ENCODE measurements at places on chromosomes 7 and 10.

DNA sequence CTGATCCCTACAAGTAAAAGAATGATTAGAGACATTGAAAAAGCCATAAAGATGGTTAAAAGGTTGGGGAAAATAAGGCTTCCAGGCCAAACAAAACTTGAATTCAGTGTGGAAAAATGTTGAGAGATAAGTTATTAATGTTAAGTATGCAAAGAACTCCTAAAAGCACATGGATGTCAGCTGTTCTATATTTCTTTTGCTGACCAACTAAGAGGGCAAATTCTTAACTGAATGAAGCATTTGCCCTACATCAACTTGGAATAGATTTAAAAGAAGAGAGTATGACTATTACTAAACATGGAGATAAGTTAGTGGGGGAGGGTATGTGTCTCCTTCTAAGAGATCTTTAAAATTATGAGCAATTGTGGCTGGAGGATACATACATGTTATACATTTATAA lies 124.8 kb downstream of the KIAA1217 start:
- no peak for DNase-seq

GRCh38 chr10:96495544-96495943 lies 18.2 kb downstream of the TLL2 start:
- no peak for DNase-seq

DNA sequence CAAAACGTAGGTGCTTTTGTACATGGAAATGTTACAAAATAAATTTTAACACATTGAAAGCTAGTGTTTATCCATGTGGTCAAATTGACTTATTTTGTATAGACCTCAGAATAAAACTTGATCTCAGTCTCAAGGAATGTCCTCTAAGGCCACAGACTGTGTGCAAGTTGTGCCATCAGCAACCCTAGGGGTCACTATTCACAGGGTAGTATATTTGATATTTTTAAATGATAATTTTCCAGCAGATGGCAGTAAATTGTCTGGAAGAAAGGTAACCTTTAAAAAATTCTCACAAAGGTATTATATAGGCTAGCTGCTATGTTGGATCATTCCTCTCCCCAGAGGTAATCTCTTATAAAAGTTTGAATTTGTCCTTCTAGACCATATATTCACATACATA lies 12.9 kb upstream of the SNX10 start:
- no peak for DNase-seq

- DNase-seq, result no peak
Observed at GRCh38 chr7:36861656-36862055, 137.4 kb upstream of the AOAH start.

- DNase-seq, result no peak
Observed at GRCh38 chr7:132603220-132603833, 27.1 kb upstream of the PLXNA4 start.

GRCh38 chr7:157047148-157047547 lies 36.7 kb upstream of the MNX1 start:
- DNase-seq, result no peak

DNA sequence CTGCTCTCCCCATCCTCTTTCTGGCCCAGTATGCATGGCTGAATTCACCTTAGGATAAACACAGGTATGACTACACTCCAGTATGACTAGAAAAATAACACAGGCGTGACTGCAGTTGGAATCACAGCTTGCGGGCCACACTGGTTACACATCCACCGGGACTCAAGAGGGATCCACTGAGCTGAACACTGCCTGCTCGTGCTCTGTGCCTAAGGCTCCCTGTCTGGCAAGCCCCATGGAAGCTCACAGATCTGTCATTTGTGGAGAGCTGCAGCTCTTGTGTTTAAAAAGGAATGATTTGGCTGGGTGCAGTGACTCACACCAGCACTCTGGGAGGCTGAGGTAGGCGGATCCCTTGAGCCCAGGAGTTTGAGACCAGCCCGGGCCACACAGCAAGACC lies 26.8 kb downstream of the VOPP1 start:
- no peak for DNase-seq

- DNase-seq, result no peak
Observed at GRCh38 chr7:92647652-92648051, 57.5 kb upstream of the FAM133B start.

DNA sequence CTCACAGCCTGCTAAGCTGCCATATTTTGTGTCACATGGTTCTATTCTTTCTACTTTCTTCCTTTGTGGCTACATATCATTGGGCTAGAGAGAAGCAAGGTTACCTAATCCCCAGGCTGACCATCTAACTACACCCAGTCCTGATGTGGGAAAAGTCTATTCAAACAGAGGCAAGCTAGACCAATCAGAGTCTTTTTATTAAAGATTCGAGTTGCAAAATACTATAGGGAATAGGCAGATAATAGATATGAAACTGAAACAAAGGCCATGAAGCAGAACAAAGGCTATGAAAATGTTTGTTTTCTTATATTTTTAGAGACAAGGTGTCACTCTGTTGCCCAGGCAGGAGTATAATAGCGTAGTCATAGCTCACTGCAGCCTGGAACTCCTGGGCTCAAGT lies 36.7 kb downstream of the MTERF1 start:
- peak; percentile 18 for DNase-seq

- no peak for DNase-seq
Observed at GRCh38 chr7:74069790-74070618, 13.6 kb upstream of the LIMK1 start.

- DNase-seq, result no peak
Observed at GRCh38 chr10:15395935-15396334, 24.8 kb upstream of the FAM171A1 start.

- no peak for DNase-seq
Observed at GRCh38 chr7:74294191-74294998, 5.2 kb downstream of the CLIP2 start.

DNA sequence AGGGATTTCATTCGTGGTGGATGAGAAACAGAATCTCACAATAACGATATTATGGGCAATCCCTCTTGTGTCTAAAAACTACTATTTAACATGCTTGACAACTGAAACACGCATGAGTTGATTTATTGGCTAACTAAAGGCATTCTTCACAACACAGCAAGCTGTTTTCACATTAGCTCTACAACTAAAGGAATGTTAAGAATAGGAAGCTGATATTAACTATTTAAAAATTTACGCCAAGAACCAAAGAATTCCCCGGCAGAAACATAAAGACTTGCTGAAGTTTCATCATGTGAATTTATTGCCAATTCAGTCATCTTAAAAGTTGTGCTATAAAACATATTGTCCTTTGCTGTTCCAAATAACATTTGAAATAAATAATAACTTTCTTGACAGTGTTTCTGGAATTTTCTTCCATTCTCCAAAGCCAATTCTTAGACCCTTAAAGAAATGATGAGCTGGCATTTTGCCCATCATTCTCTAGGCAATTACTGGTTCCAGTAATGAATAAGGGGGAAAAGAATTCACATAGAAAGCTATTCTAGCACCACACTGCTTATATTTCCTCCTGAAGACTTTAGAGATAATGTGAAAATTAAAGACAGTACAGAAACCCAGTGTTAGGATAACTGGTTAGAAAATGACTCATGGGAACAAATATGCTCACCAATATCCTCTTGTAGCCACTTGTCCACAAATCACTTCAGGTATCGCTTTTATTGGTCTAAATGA lies 233.1 kb downstream of the PARD3 start:
- no peak for DNase-seq

- no peak for DNase-seq
Observed at GRCh38 chr10:80493522-80494051, 39.5 kb downstream of the TSPAN14 start.

DNA sequence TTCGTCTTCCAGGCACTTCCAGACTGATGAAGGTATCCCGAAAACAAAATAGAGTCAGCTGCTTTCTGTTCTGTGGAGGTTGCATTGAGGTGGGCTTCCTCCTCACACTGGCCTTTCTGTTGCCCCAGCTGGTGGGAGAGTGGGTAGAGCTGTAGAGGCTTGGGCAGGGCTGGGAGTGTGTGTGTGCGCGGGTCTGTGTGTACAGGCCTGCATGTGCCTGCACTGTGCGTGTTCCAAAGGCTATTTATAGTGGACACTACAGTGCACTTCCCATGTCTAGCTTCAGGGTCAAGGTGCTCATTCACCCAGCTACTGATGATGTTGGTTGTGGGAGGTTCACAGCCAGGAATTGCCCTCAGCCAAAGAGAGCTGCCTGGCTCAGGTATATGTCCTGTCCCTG lies 260.1 kb upstream of the HABP2 start:
- no peak for DNase-seq

DNA sequence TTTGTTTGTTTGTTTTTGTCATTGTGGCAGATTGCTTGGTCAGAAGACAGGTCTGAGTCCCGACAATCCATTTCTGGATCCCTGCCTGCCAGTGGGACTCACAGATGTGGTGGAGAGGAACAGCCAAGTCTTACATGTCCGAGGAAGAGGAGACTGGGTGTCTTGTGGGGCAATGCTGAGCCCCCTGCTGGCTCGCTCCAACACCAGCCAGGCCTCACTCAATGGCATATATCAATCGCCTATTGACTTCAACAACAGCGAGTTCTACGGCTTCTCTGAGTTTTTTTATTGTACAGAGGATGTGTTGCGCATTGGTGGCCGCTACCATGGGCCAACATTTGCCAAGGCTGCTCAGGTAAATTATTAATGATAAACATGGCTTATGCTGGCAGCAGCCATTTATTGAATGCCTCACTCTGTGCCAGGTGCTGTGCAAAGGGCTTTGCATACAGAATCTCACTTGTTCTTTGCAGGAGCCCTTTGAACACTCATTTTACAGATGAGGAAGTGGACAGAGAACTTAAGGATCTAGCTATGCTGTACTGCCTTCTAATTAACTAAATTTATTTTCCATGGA lies 33.3 kb downstream of the COX15 start:
- DNase-seq, result no peak

DNA sequence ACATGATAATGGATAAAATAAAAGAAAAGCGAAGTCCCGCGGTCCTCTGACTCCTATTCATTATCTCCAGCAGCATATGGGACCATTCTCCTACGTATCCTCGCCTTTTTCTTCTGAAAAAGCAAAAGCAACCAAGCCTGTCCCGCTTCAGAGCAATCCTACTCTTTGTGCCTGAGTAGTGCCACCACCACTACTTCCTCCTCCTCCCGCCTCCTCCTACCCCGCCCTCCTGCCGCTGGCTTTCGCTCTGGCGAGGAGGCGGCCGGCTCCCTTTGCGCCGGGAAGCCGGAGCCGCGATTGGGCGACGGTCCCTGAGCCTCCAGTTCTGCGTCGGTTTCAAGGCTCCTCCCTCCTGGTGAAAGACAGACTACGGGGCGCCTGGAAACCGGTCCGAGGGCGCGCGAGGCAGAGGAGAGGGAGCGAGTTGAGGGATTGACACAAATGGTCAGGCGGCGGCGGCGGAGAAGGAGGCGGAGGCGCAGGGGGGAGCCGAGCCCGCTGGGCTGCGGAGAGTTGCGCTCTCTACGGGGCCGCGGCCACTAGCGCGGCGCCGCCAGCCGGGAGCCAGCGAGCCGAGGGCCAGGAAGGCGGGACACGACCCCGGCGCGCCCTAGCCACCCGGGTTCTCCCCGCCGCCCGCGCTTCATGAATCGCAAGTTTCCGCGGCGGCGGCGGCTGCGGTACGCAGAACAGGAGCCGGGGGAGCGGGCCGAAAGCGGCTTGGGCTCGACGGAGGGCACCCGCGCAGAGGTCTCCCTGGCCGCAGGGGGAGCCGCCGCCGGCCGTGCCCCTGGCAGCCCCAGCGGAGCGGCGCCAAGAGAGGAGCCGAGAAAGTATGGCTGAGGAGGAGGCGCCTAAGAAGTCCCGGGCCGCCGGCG lies at the start of gene FZD1:
TSS of gene FZD1 (plus strand) at position 388 of the 878 bp plus-strand sequence. CDS start at position 836, 448 bp downstream.
- peak; percentile 92 for DNase-seq

GRCh38 chr10:90986136-90986760 lies 65.4 kb upstream of the ANKRD1 start:
- DNase-seq, result no peak

GRCh38 chr7:121591926-121592325 lies 195.8 kb upstream of the FAM3C start:
- no peak for DNase-seq

DNA sequence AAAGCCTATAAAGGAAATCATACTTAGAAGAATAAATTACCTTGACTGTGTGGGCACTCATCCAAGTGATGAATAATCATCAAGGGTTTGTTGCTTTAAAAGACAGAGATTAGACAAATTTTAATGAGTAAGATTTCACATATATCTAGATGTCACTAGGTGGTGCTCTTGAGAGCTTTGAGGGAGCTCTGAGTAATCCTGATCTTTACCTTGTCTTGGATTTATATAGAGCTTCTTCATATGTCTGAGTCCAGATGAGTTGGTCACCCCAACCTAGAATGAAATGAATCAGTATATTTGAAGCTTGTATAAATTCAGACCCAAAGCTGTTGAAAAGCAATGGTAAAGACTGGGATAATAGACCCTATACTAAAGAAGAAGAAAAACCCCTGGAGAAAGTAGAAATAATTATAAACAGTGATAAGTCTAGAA lies 3.7 kb downstream of the AGR2 start:
- DNase-seq, result no peak

- no peak for DNase-seq
Observed at GRCh38 chr7:12422554-12423320, 19.1 kb upstream of the VWDE start.

- no peak for DNase-seq
Observed at GRCh38 chr10:78178940-78179339, 145.3 kb downstream of the RPS24 start.

DNA sequence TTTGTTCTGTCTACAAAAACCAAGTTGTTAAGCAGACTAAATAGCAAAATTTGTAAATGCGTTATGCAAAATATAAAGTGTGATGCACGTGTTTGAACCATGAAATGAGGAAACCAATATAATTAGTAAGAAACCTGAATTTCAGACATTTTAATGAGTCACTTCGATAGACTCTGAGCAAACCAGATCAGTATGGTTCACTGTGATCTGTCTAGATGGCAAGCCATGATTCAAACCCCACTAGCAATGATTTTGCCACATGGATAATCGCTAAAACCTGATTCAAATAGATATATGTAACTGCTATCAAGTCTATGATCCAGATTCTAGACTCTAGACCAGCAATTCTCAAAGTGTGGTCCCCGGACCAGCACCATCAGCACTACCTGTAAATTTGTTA lies 24.8 kb downstream of the ZC3HAV1 start:
- no peak for DNase-seq

DNA sequence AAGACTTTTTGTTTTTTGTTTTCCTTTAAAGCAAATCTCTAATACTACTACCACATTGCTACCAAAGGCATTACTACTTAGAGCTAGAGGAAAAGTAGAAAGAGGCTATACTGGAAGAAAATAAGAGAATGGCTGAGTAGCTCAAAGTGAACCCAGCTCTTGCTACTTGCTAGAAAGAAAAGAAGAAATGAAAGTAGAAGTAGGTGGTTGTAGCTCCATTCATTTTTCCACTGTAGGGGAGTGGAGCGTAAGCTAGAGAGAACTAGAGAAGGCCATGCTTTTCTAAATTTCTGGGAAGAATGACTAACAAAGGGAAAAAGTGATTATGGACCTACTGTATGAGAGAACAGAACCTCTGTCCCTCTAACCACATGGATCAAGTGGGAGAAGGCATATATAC lies 184.4 kb downstream of the PON1 start:
- DNase-seq, result no peak

- no peak for DNase-seq
Observed at GRCh38 chr10:60289800-60290199, 99.9 kb downstream of the ANK3 start.

Data from GM06990 (cell line).